Naive thymus-derived CD8-positive, alpha-beta T cell (primary cell): ENCODE measurements at places on chromosomes 5 and 9. TPM values are rescaled to one million over a fixed set of nuclear protein-coding genes. Genes with fewer than 3 reads are reported as not detected.

Gene TSLP
- total RNA-seq: 0.41 TPM

Gene ZNF169
- 21.8 TPM for total RNA-seq

Gene MEGF9
- total RNA-seq: 11.1 TPM

Gene CTXN3
- not detected for total RNA-seq

- no peak for DNase-seq
- no peaks in the 10 kb centered on the region for H3K27me3 ChIP-seq
- no peak overlapping the region for H3K4me3 ChIP-seq
- H3K36me3 ChIP-seq: no peaks in the 10 kb centered on the region
- no peak overlapping the region for H3K27ac ChIP-seq
Measured at GRCh38 chr5:79503794-79504495, 10.0 kb downstream of the HOMER1 start.
